ENCODE measurements at places on chromosomes 11 and 22.

DNA sequence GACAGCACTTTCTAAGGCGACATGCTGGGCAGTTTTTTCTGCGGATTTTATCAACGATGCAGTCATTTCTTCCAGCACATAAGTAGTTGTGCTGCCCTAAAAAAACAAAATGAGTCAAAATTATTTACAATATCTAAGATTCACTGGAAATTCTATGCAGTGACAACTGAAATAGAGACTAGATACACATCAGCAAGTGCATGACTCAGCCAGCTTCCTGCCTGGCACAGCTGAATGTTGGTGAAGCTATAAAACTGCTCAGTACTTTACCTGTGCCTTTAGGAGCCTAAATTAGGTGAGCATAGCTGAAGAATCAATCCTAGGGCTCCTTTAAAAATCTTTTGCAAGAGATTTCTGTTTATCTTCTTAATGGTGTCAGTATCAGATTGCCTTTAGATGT is 37.8 kb downstream of the PGR start:
- no peak for DNase-seq

DNA sequence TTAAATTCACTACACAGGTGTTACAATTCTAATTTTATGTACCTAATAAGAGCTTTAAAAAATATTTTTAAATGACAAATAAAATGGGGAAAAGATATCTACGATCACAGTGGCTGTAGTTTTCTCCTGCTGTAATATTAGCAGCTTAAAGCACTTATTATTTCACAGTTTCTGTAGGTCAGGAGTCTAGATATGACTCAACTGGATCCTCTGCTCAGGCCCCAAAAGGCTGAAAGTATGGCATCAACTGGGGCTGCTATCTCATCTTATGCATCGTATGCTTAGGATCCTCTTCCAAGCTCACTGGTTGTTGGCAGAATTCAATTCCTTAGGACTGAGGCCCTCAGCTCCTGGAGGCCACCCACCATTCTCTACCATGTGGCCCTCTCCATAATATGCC is 12.8 kb downstream of the FBXO3 start:
- DNase-seq = no peak

GRCh38 chr11:109040303-109040702 is 375.4 kb downstream of the DDX10 start:
- DNase-seq = no peak

DNA sequence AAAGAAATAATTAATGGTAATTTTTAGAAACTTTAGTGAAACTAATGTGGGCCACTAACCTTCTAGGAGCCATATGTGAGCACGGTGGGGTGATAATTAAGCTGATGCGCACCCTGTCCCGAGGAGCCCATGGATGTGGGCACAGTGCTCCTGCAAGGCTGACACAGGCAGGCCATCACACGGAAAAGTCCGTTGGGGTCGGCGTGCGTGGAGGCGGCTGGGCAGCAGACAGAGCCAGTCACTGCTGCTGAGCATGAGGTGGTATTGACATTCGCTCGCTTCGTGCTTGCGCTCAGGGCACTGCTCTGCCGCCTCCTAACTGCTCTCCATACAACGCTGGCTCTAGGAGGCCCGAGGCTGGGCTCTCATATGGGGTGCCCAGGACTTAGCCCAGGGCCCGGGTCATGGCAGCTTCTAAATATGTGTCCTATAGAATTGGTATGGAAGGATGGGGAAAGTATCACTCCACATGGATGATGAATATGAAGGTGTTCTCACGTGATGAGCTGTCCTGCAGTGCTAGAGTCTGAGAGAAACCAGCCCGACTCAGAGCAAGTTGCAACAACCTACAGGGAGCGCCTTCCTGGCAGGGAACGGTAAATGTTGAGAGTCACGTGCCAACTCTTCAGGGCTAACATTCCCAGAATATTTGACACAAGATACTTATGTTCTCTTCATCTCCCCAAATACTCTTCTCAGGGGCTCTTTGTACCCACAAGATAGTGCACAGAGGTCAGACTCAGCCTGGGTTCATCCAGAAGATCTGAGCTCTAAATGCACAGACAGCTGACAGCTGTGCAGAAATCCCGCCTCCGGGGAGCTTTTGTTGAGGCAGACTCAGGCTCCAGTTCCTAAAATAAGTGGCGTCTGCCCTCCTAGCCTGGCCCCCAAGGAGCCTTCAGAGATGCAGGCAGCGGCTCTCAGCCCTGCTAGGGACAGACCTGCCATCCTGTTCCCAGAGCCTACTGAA is 50.6 kb upstream of the ARFGAP3 start:
- no peak for DNase-seq

GRCh38 chr11:2791139-2791520 is 91.3 kb upstream of the KCNQ1OT1 start:
- DNase-seq = no peak

- DNase-seq = no peak
Measured at GRCh38 chr11:125245299-125245698, 80.7 kb downstream of the PKNOX2 start.

- no peak for DNase-seq
Measured at GRCh38 chr22:37010174-37010573, 9.1 kb downstream of the TST start.

DNA sequence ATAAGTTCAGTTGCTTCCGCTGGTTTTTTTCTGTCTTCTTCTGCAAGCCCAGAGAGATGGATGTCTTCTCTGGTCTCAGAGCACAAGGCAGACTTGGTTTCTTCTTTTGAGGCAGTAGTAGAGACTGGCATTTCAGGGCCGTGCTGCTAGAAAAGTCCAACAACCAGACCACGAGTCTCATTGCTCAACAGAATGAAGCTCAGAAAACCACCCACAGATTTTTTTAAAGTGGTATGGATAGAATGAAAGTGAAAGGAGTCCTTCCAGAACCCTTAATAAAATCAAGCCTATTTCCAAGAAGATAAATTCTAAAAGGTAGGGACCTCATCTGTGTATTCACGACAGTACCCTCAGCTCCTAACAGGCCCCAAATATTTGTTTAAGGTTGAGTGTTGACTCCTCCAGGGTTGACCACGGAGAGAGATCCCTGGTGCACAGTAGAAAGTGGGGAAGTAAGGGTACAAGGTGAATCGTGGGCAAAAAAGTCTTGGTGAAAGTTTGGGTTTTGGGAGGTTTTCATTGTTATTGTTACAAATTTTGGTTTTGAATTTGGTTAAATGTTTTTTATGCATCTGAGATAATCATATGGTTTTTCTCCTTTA is 43.6 kb upstream of the DDX6 start:
- no peak for DNase-seq

DNA sequence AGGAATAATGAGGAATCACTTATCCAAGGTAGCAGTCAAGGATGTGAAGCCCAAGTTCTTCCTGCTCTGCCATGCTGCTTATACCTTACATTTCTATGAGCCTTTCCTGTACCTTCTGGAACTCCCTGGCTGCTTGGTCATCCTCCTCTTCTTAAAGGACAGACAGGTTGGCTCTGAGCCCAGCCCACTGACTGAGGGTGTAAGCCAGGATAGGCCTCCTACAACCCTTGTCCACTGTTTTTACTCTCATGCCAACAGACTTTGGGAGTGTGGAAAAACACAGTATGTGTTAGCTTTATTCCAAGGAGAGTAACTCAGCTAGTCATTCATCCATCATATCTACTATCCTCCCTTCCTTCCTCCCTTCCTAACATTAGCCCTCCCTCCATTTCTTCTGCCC is 47.5 kb downstream of the IRAG1 start:
- peak; percentile 23 for DNase-seq

- DNase-seq = no peak
Measured at GRCh38 chr22:42300259-42301076, 30.0 kb upstream of the TCF20 start.

- DNase-seq = no peak
Measured at GRCh38 chr11:33419924-33420323, 162.7 kb downstream of the HIPK3 start.

DNA sequence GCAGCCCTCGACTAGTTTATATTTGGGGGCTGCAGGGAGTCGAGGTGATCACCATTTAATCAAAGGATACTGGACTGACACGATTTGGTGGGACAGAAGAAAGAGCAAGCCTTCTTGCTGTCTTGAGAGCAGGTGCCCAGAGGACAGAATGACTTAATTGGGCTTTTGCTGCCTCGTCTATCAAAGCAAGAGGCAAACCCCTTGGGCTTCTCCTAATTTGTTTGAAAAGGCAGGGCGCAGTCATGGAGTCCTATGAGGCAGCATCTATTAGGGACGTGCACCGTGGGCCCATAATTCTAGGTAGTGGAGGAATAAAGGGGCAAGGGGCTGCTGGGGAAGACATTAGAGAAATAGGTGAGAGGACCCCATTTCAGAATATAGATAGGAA is 1411.3 kb downstream of the TBC1D22A start:
- DNase-seq = no peak

- DNase-seq = no peak
Measured at GRCh38 chr11:116427337-116427902, 345.4 kb downstream of the BUD13 start.

DNA sequence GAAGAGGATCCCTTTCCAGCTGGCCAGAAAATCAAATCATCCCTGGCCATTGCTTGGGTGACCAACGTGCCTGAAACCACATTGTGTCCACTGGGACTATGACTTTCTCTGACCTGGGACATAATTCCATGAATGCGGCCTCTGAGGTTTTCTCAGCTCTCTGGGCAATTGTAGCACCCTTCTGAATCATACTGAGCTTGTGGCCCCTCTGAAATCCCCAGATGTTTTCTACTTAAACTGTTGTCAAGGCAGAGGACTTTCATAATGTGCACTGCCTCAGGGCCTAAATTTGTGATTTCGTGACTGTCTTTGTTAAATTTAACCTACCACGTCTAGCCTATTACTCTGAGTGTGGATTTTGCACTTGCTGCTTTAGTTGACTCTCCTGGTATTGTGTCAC is 321.1 kb upstream of the PLET1 start:
- no peak for DNase-seq

- DNase-seq = no peak
Measured at GRCh38 chr11:61832754-61833153, 4.7 kb downstream of the FADS2 start.
